ENCODE measurements at places on chromosomes 6 and 20.

GRCh38 chr6:39378175-39378959 lies 55.9 kb upstream of the KCNK16 start:
- DNase-seq: no peak

DNA sequence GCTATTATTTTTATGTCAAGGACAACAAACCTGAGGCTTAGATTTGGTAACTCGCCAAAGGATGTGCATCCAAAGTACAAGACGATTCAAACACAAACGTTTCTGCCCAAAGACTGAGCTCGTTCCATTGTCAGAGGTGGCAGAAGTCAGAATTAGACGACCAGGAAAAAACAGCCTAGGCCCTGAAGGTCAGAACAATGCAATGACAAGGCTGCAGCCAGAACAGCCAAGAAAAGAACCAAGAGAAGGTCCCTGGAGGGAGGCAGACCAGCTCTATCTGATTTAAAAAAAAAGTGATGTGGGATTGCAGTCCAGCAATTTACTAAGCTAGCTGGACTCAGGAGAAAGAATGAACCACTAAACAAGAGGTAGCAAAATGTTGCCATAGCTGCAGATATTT lies 54.2 kb downstream of the NCOA7 start:
- DNase-seq: no peak

DNA sequence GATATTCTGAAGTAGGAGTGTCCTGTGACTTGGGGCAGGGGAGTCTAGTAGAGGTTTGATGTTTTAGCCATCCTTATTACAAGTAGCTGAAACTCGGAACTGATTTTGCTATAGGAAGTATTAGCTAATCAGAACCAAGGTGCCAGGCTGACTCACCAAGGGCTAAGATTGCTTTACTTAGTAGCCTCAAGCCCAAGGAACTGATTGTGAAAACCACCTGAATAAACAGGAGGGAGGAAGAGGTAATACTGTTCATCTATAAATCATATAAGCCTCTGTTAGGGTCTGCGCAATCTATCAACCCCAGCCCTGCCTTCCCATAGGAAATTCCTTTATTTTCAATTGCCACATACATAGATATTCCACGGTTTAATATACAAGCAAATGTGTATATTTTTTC lies 54.4 kb downstream of the GNAS start:
- DNase-seq: no peak

GRCh38 chr20:12875510-12875909 lies 133.3 kb upstream of the SPTLC3 start:
- no peak for DNase-seq

DNA sequence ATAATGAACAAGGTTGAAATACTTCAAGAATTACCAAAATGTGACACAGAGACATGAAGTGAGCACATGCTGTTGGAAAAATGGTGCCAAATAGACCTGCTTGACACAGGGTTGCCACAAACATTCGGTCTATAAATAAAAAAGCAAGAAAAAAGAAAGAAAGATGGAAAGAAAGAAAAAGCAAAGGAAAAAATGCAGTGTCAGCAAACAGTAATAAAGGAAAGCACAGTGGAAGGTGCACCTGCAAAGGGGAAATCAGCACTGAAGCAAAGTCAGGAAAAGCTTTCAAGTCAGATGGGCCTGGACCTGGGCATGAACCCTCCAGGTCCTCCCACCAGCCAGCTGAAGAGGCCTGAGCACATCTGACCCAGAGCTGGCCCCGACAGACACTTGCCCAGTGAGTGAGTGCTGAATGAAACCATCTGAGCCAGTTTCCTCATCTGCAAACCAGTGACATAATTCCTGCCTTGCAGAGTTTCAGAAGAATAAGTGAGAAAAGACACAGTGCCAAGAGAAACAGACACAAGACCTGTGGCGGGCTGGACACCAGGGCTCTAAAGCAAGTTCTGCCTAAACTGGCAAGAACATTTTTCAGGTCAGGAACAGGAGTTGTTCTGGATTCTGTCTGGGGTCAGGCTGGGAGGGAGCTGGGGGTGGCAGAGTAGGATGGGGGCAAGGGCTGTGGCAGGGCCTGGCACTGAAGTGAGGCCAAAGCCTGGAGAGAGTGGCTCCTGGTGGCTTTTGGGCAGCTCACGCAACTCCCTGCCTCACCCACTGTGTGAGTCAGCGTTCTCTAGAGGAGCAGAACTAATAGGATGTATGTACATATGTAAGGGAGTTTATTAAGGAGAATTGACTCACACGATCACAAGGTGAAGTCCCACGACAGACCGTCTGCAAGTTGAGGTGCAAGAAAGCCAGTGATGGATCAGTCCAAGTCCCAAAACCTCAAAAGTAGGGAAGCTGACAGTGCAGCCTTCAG lies 23.9 kb upstream of the MICB start:
- DNase-seq: no peak

- DNase-seq: no peak
Observed at GRCh38 chr6:25463441-25463840, 184.3 kb downstream of the CARMIL1 start.

DNA sequence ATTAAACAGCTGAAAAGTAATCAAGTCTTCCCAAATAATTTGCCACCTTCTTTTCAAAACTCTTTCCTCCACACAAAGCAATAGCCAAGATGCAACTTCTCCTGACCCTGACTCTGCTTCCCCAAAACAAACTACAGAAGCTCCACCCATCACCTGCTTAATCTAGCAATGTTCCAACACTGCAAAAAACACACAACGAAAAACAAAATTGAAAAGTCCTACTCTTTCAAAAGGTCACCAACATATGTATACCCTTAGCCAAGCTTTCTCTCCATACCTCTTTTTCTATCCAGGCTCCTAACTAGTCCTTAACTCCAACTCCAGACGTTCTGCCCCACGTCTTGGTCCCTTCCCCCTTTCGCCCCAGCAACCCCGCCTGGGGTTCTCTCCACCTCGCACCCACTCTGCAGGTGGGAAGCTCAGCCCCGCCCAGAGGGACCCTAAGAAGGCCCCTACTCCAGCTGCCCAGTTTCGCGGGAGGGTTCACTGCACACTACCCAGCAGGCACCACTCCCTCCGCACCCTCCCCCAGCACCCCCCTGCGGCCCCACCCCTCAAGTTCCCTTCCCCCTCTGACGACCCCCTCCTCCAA lies 717 bp downstream of the CSNK2A1 start:
- DNase-seq: no peak

DNA sequence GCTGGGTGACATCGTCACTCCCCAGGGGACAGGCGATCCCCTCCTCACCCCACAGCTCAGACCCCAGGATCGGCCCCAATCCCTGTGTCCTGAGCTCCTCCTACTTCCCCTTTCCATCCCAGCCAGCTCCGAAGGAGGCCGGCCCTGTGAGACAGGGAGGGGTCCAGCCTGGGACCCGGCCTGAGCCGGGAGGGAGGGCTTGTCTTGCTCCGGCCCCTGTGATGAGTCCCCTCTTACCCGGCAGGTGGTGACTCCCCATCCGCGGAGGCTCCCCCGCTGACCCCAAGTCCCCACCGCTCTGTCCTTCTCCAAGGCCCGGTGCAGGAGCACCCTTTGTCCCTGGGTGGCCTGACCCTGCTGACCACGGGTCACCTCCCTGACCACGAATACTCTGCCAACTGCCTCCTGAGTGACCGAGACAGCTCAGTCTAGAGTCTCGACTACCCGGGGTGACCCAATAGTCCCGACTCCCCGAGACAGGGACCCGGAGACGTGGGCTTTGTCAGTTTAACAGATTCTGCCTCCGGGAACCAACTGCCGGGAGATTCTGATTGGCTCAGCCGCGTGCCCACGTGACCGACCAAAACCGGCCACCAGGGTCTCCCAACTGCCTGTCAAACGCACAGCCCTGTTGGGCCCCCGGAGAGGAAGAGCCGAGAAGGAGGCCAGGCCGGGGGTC lies 187.4 kb upstream of the PROKR2 start:
- peak; percentile 6 for DNase-seq

- no peak for DNase-seq
Observed at GRCh38 chr6:32703347-32703746, 36.9 kb upstream of the HLA-DQB1 start.

GRCh38 chr6:52995913-52996645 lies 995 bp upstream of the GSTA4 start:
- no peak for DNase-seq

DNA sequence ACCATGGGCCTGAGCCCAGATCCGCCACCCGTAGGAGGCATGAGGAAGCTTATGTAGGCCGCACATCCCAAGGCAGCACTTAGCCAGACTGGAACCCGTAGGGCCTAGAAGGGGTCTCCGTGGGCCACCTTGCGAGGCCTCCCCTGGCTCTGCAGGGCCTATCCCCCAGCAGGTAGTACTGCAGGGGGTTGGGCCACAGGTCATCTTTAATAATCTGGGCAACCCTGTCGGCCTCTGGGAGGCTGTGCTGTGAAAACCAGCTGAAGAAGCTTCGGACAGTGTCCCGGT lies 18.5 kb downstream of the PLAGL2 start:
- DNase-seq: no peak

DNA sequence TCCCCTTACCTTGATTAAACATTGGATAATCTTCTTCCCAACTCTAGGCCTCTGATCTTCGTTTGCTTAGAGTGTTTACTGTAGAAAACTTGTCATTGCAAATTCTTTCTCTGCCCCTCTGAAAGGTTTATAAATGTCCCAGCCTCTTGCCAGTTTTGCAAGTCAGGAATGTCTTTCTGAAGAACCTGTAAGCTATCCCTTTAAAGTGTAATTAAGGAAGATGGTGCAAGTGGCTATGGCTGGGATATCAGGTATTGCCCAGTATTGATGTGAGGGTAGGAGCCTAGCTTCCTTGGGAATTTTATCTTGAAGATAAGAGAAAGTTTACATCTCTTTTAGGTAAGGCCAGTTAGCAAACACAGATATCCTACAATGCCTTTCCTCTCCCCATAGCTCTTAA lies 211.0 kb upstream of the RIMS1 start:
- no peak for DNase-seq

DNA sequence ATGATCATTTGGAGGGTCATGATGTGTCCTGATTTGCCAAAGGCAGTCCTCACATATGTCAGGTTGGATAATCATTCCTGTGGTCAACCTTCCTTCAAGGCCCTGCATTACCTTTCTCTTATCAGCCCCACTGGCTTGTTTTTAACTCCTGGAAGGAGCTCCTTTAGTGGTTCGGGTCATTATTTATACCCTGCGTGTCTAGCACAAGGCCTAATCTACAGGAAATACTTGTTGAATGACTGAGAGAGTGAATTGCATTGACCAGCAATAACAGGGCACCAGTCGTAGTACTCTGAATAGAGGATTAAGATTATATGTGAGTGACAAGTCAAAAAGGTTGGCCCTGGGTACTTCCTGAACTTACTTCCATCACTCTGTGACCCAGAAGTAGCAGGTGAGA lies 4.5 kb downstream of the HIVEP2 start:
- no peak for DNase-seq

DNA sequence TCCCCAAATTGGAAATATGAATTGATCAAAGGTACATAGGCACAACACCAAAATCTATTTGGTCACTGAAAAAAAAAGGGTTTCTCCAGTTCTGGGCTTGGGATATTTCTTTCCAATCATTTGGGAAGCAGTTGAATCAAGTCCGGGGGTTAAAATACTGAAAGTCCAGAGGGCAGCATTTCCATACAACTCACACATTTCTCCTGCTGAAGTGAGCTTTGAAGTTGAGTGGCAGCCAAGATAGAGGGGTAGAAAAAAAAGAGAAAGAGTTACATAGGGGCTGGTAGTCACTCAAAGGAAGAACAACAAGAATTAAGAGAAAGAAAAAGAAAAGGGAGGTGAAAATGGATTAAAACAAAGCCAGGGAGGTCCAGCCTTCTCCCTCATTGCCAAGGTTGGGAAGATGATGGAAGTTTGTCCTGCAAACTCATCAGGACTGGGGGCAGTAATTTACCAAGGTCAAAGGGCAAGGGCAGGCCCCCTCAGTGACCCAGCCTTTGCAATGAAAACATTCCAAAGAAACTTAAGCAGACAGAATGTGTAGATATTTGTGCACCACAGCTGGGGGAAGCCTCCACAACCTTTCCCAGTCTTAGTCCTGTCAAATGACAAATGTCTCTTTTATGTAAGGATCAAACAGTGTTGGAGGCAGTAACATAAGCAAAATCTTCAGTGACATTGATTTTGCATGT lies 525.3 kb upstream of the JARID2 start:
- no peak for DNase-seq

DNA sequence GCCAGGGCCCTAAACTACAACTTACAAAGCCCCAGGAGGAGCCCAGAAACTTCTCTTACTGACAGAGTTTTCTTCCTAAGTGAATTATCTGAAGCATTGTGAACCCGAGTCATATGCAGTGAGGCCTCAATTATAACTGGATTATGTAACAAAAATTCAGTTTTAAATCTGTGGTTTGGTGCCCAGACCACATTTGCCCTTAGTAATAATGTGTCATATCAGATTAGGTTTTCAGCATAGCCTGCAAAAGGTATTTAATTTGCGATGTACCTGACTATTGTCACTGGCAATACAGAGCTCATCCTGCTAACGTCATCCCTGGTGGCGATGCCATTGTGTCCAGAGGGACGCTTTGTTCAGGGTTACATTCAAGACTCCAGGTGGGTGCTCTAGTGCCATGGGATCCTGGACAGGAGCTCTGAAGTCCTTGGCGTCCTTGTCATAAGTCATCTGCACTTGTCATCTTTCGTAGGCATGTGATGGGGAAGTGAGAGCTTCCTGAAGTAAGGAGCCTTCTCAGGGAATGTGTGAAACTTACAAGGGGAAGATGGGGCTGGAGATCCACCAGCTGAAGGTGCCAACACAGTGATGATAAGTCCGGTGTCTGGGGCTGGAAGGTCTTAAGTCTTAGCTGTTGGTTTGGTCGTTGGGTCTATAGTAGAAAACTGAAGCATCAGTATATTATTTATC lies 65.1 kb downstream of the HIVEP1 start:
- no peak for DNase-seq

DNA sequence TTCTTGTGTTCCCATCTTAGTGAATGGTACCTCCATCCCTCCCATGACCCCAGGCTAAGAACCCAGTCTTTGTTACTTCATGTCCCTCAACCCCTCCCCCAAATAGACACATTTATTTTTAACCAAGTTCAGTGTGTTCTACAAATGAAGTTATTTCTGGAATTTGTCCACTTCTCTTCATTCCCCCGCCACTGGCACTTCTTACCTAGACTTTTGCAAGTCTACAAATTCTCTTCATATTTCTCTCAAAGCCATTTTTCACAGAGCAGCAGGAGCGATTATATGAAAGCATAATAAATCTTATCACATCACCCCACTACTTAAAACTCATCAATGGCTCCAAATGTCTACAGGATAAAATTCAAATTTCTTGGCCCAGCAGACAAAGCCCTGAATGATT lies 131.4 kb downstream of the BTBD9 start:
- DNase-seq: no peak
